ENCODE measurements at places on chromosomes 6 and 20.
A peak's percentile ranks its signal among the peaks of the same experiment; 100 is the strongest.

- no peak for DNase-seq
Measured at GRCh38 chr6:8100159-8100854, 2.0 kb downstream of the EEF1E1 start.

- DNase-seq = no peak
Measured at GRCh38 chr20:50758992-50759391, 27.6 kb downstream of the PARD6B start.

DNA sequence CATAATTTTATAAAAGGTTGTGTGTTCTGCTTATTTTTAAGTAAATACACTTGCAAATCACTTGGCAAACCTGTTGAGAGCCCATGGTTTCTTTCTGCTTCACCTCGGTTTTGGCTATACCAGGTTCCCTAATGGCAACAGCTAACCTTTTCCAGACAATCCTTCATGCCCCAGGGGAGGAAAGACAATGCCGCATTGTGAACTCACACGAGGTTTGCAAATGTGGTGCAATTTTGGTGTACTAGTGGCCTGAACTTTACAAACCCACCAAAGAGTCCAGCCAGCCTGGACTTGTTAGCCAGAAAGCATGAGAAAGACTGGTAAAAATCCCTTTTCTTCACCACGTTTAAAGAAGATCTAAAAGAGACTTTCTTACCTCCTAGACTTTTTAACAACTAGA lies 84.8 kb upstream of the SOX4 start:
- no peak for DNase-seq

GRCh38 chr6:46963626-46964025 lies 41.9 kb upstream of the ADGRF5 start:
- peak; percentile 97 for DNase-seq

GRCh38 chr20:62834967-62835730 lies 18.3 kb downstream of the COL9A3 start:
- no peak for DNase-seq

GRCh38 chr6:47000842-47001241 lies 41.3 kb downstream of the ADGRF1 start:
- DNase-seq = no peak

GRCh38 chr6:17226786-17227233 lies 54.4 kb upstream of the RBM24 start:
- peak; percentile 36 for DNase-seq

- DNase-seq = peak; percentile 50
Measured at GRCh38 chr6:85676086-85676729, 33.5 kb upstream of the SYNCRIP start.

GRCh38 chr6:154139892-154140291 lies 100.9 kb downstream of the OPRM1 start:
- no peak for DNase-seq

DNA sequence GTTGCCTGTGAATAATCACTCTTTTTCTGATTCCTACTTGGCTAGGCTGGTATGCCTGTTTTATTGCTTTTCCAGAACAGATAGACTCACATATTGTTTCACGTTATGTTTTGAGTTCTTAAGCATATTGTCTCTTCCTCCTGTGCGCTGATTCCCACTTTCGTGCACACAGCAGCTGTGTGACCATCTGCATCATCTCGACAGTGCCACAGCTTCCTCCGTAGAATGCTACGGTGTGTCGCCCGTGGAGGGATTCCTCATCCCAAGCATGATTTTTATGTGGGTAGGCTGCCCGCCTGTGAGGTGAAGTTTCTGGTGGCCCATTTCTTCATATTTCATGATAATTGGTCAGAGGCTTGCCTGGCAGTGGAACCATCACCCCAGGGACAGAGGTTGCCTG lies 31.8 kb downstream of the PLCB4 start:
- DNase-seq = no peak

GRCh38 chr6:153059311-153059710 lies 56.8 kb upstream of the MTRF1L start:
- no peak for DNase-seq

- DNase-seq = no peak
Measured at GRCh38 chr20:1272368-1273100, 6.4 kb downstream of the SNPH start.

DNA sequence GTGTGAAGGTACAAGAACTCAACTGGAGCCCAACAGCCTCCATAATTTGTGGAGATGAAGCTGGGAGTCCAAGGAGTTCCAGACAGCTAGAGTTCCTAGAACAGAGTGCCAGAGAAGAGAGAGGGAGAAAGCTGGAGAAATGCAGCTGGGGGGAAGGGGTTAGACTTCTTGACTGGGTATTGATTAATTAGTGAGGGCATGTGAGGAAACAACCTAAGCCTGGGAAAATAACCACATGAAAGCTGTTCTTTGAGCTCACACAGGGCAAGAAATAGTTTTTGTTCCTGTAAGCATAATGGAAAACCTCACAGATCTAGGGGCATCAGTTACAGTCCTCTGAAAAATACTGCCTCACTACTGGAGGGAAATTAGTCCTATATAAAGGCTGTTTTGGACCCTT lies 230.5 kb upstream of the FKBP1C start:
- DNase-seq = no peak

DNA sequence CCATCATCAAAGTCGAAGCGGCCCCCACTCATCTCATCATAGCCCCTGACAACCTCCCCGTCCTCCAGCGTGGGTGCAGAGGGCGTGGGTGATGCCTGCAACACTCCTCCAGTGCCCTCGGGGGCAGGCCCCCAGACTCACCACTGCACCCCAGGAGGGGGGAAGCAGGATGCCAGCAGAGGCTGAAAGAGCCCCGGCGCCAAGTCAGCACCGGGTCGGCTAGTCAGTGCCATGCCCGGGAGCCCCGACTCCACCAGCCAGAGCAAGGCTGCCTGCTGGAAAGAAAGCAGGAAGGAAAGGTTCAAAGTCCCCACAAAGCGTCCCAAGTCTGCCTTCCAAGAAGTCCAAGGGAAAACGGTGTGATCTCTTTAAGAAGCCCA lies 324 bp downstream of the JPH2 start:
- no peak for DNase-seq

DNA sequence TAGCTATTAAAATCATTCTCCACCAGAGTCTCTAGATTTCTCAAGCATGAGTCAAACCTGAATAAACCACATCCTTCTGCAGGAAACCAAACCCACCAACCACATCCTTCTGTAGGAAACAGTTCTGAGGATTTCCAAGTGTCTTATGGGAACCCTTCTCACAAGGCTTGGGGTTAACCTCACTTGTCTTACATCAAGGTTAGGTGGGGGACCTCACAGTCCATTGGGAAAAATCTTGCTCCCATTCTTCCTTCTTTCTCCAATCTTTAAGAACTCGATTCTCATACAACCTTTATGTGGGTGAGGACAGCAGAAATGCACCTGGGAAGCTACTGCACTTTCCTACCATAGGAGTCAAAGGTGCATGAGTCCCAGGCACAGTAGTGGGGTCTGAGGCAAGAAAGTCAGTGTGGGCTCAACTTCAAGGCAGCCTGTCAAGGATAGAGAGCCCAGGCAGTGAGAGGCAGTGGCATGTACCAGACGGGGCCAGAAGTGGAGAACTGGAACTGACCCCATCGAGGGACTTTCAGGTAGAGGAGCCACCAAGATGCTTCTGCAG lies 114.5 kb downstream of the SLC22A3 start:
- peak; percentile 87 for DNase-seq

GRCh38 chr6:136873748-136874147 lies 48.4 kb upstream of the SLC35D3 start:
- DNase-seq = peak; percentile 49

DNA sequence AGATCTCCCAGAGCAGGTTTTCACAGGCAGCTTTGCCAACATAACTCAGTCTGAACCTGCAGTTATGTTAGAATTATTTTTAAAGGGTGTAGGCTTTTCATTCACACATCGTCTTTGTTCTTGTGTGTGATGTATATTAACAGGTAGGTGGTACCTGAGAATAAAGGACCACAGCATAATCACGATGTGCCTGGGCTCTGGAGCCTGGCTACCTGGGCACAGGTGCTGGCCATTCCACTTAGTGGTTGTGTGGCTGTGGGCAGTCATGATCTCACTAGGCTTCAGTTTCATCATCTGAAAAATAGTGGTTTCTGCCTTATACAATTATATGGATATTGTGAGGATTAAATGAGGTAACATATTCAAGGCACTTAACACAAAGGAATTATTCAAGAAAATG lies 6.4 kb downstream of the CD109 start:
- no peak for DNase-seq

GRCh38 chr20:23820493-23820892 lies 6.0 kb downstream of the CST2 start:
- no peak for DNase-seq

DNA sequence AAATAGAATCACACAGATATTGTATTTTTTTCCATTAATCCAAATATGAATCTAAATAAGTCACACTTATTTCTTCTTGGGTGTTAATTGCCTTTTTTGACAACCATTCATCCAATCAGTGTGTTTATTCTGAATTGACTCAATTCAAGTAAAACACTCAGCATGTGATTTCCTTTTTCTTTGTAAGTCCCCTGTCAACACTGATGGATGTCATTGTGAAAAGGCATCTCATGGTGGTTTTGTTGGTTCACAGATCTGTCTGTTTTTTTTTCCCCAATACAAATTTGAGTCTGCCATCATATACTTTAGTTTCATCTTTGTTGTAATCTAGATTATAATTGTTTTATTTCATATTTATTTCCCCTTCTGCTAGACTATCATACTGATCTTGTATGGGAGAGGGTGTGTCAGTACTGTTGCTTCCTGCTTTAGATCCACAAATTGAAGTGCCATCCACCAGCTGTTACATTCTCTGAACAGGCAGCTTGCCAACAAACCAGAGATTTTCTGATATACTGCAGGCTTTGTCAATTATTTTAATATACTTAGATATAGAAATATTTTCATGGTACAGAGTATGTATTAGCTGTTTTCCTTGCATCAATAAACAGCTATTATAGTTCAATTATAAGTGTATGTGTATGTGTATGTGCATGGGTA lies 64.2 kb upstream of the FLRT3 start:
- DNase-seq = no peak

- no peak for DNase-seq
Measured at GRCh38 chr6:13280254-13280653, 48.1 kb downstream of the TBC1D7 start.

DNA sequence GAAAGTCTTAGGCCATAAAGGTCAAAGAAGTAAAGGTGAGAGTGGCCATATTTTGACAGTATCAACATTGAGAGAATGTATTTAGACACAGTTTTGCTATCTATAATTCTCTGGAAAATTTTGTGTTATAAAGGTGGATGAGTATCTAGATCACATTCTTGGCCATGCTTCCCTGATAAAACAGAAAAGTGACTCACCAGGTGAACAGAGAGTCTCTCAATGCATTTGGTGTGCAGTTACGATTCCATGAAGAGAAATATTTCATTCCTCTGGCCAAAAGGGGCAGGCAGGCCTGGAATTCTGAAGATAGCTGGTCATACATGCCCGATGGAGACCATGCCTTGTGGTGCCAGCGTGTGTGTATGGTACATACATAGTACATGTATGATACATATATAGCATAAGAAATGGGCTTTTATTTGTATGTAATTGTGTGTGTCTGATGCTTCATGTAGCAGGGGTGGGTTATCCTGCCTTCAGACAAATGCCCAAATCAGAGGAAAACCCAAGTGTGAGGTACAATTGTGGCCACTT lies 164.0 kb downstream of the SOBP start:
- no peak for DNase-seq

- no peak for DNase-seq
Measured at GRCh38 chr6:85537055-85537494, 56.6 kb downstream of the SNX14 start.

GRCh38 chr20:46063652-46064054 lies 26.1 kb downstream of the NCOA5 start:
- DNase-seq = no peak

DNA sequence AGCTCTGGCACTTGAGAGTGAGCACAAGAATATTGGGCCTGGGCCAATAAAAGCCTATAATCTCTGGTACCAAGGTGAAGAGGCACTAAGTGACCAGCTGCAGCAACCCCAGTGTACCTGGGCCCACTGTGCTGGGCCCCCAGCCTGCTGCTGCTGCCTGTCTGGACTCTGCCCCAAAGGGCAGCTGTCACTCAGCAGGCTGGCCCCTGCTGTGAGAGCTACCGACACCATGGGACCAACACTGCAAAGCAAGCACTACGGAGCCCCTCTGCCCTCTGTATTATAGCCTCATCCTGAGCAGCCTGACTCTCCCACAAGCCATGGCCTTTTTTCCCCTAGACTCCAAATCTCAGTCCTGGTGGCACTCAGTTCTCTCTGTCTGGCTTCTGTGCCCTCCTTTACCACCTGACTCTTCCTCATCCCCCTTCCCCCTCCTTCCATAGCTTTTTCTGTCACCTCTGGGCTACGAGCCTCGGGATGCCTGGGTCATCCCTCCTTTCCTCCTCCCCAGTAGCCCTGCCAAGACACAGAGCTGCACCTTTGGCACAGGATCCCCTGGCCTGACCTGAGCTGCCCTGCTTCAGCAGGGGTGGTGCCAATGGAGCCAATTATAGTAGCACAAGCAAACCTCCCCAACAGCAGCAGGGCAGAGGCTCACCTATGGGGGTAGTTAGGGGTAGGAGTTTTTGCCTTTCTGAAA lies 14.2 kb downstream of the RRP36 start:
- DNase-seq = no peak

GRCh38 chr6:81487489-81487888 lies 265.0 kb downstream of the TENT5A start:
- peak; percentile 54 for DNase-seq

DNA sequence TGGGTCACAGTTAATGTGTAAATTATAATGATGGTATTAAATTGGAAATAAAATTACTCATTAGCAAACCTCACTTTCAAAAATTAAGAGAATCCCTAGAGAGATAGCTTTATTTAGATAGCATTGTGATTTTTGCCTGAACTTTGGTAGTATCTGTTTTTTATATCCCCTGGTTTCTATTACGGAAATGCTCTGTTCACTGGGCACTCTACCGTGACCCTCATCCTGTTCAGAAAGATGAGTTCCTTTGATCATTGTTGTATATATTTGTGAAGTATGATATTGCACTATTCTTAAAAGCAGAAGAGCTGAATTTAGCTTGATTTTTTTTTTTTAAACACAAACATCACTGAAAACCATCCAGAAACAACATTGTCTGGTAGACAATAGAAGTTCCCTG lies 1143.8 kb upstream of the MAP3K7 start:
- no peak for DNase-seq

DNA sequence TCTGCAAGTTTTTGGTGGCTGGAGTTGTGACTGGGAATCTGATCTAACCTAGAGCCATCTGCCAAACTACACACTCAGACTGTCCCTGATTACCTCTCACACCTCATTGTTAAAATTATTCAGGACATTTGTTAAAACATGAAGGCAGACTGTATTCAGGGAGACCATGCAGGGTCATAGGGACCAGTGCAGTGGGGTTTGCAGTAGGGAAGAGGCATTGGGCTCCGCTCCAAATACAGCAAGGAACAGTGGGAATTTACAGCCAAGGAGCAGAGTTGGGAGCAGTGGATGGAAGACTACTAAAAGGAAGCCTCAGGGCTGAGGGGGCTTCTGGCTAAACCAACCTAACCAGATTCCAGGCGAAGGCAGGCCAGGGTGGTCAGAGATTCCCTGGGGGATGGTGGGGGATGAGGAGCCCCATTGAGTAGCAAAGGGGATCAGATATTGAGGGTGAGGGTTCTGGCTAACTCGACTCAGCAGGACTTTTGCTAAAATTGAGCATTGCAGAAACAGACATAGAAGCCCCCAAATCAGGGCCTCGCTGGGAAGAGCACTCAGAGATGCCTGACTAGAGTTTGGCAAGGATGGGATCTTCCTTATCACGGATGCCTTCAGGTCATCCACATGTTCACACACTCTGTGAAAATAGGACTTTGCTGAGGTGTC lies 172.0 kb downstream of the ZDHHC14 start:
- no peak for DNase-seq

Data from fibroblast of lung (primary cell).